A549 treated with CpdA at 1 μM for 4 hours (cell line): ENCODE measurements at places on chromosomes 3 and 15. TPM values are rescaled to one million over a fixed set of nuclear protein-coding genes. Genes with fewer than 3 reads are reported as not detected.

The MKRN2 gene
- total RNA-seq = 19.9 to 25.7 TPM (median 24.8 TPM) in 5 replicates

The SPESP1 gene
- not detected in 5 replicates for total RNA-seq

The CHRNB4 gene
- total RNA-seq = 0.72 to 1.7 TPM (median 1.1 TPM) in 5 replicates

The GOLGA8R gene
- total RNA-seq = 0.11 to 0.28 TPM (median 0.22 TPM) in 5 replicates

The GOLGA6C gene
- 0.05 TPM in 1 of 5 replicates, not detected in the others for total RNA-seq

The IQCH gene
- total RNA-seq = 0.89 to 2.2 TPM (median 1.6 TPM) in 5 replicates

The TAGLN3 gene
- not detected in 5 replicates for total RNA-seq

The CALML4 gene
- 8.9 to 9.6 TPM (median 9.1 TPM) in 5 replicates for total RNA-seq

The CRTAP gene
- total RNA-seq = 260 to 303 TPM (median 297 TPM) in 5 replicates

The ZNF662 gene
- total RNA-seq = not detected in 5 replicates

The PEAK1 gene
- 6.2 to 11.0 TPM (median 9.3 TPM) in 5 replicates for total RNA-seq

The P2RY13 gene
- not detected in 5 replicates for total RNA-seq

The CLDN1 gene
- 26.4 to 33.5 TPM (median 29.0 TPM) in 5 replicates for total RNA-seq

The CPNE9 gene
- 0.13 to 0.41 TPM (median 0.23 TPM) in 4 of 5 replicates, not detected in the other for total RNA-seq

The KBTBD8 gene
- total RNA-seq = 0.32 to 0.83 TPM (median 0.65 TPM) in 5 replicates

The SMCO1 gene
- total RNA-seq = not detected in 5 replicates

The TOP2B gene
- 63.5 to 90.0 TPM (median 65.8 TPM) in 5 replicates for total RNA-seq

The ARID3B gene
- total RNA-seq = 3.2 to 4.5 TPM (median 3.5 TPM) in 5 replicates

The HYAL1 gene
- total RNA-seq = 0.31 to 0.48 TPM (median 0.38 TPM) in 5 replicates

The HHATL gene
- total RNA-seq = not detected in 5 replicates

The PLA2G4D gene
- not detected in 5 replicates for total RNA-seq

The TRANK1 gene
- total RNA-seq = 1.5 to 3.1 TPM (median 1.7 TPM) in 5 replicates

The GAP43 gene
- total RNA-seq = 0.05 to 0.08 TPM in 2 of 5 replicates, not detected in the others

The ACSBG1 gene
- total RNA-seq = 0.21 to 0.41 TPM (median 0.31 TPM) in 5 replicates

The MYZAP gene
- total RNA-seq = 0.50 to 0.99 TPM (median 0.80 TPM) in 5 replicates

The PLA1A gene
- total RNA-seq = 0.33 to 0.50 TPM (median 0.37 TPM) in 4 of 5 replicates, not detected in the other

The GABRB3 gene
- 63.6 to 86.1 TPM (median 78.5 TPM) in 5 replicates for total RNA-seq

The NXPE3 gene
- total RNA-seq = 22.1 to 27.3 TPM (median 24.2 TPM) in 5 replicates

The CYP19A1 gene
- total RNA-seq = 0.15 to 0.28 TPM (median 0.19 TPM) in 3 of 5 replicates, not detected in the others

The IL16 gene
- total RNA-seq = 0.07 TPM in 1 of 5 replicates, not detected in the others

The SORD gene
- 31.3 to 39.4 TPM (median 37.4 TPM) in 5 replicates for total RNA-seq

The HESX1 gene
- total RNA-seq = 0.23 to 0.51 TPM (median 0.37 TPM) in 3 of 5 replicates, not detected in the others

The VILL gene
- total RNA-seq = 0.07 to 1.0 TPM (median 0.22 TPM) in 4 of 5 replicates, not detected in the other

The GRIP2 gene
- total RNA-seq = 1.4 to 2.2 TPM (median 1.9 TPM) in 5 replicates

The ALDH1A3 gene
- total RNA-seq = 21.1 to 31.2 TPM (median 22.1 TPM) in 5 replicates

The GADL1 gene
- total RNA-seq = not detected in 5 replicates

The STXBP5L gene
- not detected in 5 replicates for total RNA-seq

The GCNT3 gene
- total RNA-seq = 149 to 187 TPM (median 170 TPM) in 5 replicates

The SLC28A1 gene
- 0.02 to 0.06 TPM (median 0.05 TPM) in 3 of 5 replicates, not detected in the others for total RNA-seq

The GOLGA6B gene
- total RNA-seq = not detected in 5 replicates

The MELTF gene
- total RNA-seq = 44.6 to 62.2 TPM (median 52.5 TPM) in 5 replicates

The CHRM5 gene
- 0.01 to 0.02 TPM in 2 of 5 replicates, not detected in the others for total RNA-seq

The MST1R gene
- total RNA-seq = 5.0 to 10.2 TPM (median 7.9 TPM) in 5 replicates

The IGF2BP2 gene
- total RNA-seq = 8.7 to 11.8 TPM (median 9.7 TPM) in 5 replicates

The PSMD2 gene
- 298 to 415 TPM (median 323 TPM) in 5 replicates for total RNA-seq

The CDHR4 gene
- total RNA-seq = 0.16 to 0.53 TPM (median 0.40 TPM) in 5 replicates

The SNUPN gene
- 31.5 to 35.0 TPM (median 33.5 TPM) in 5 replicates for total RNA-seq

The SEMA3F gene
- 7.1 to 10.5 TPM (median 10.0 TPM) in 5 replicates for total RNA-seq

The CPNE4 gene
- total RNA-seq = 4.1 to 6.4 TPM (median 5.0 TPM) in 5 replicates

The PPP1R14D gene
- total RNA-seq = 0.20 to 0.32 TPM in 2 of 5 replicates, not detected in the others
